Cardiac muscle cell (in vitro differentiated cells and primary cell): ENCODE measurements at places on chromosomes 12 and 14.

DNA sequence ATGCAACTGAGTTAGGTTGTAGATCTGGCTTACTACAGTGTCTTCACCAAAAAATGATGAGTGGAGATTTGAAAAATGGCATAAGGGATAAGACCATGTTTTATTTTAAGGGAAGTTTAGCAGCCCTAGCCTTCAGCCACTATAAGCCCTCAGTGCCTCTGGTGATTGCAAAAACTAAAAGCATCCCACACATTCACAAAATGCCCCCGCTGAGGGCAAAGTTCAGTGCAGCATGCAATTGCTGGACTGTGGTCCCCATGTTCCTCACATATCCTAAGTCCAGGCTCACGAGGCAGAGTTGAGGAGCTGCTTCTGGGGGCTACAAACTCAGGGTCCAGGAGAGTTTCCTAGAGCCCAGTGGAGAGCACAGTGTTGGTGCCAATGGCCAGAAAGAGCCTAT lies 29.6 kb upstream of the NCOR2 start:
- no peak for DNase-seq

- no peak for DNase-seq
Measured at GRCh38 chr12:8157484-8158198, 826 bp downstream of the ZNF705A start.

DNA sequence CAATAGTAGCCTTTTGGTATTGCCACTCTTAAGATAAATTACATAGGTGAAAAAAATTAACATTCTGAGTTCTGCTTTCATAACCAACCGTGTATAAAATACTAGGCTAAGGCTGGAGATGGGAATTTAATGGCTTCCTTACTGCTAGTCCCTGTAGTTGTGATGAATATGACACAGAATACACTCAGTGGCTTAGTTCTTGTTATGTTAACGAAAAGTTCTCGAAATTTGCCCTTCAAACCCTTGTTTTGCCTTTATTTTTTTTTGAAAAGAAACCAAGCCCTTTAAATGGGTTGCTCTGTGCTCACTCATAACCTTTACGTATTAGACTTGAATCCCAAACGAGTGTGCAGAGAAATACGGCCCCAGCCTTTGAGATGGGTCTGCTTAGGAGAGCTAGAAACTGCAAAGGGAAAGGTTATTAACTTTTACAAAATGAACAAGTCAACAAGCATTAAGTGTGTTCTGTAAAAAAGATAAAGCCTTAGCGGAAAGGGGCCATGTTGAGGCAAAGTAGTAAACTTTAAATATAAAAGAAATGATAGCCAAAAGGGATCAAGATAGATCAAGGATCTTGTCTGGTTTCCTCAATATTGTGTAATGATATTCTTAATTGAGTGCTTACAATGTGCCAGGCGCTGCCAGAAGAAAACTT lies 1.7 kb downstream of the NUDT4 start:
- no peak for DNase-seq

DNA sequence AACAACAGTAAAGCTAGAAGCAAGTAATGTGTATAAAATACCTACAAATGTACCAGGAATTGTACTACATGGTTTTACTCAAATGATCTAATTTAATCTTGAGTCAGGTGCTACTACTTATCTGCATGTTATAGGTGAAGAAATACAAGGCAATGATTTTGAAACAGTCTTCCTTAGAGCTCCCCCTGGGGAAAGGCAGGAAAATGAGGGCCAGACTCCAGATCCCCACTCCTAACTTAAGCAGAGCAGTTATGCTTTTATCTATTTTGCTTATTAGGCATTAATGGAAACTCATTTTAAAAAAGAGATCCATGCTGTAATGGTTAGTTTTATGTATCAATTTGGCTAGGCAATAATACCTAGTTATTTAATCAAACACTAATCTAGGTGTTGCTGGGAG lies 109.3 kb upstream of the CPSF6 start:
- DNase-seq = peak; percentile 27

- peak; percentile 34 for DNase-seq
Measured at GRCh38 chr12:101697930-101698799, 725 bp downstream of the CHPT1 start.

GRCh38 chr12:86777325-86777724 lies 521.1 kb upstream of the MGAT4C start:
- peak; percentile 19 for DNase-seq

DNA sequence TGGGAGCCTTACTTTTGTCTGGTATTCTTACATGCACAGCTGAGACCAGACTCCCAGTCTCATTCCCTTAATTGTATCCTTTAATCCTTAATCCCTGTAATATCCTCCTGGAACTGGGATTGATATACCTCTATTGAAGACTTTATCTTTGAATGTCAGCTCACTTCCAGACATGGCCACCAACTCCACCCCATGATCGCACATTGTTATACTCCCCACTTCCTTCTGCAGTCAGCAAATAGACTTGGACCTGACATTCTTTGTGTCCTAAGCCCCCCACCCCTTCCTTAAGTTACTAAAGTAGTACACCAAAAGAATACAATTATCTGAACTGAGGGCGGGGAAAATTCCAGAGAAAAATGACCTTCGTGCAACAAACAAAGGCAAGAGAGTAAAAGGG lies 8.6 kb upstream of the OSBPL8 start:
- no peak for DNase-seq

- DNase-seq = no peak
Measured at GRCh38 chr12:65275627-65276026, 2.9 kb upstream of the MSRB3 start.

DNA sequence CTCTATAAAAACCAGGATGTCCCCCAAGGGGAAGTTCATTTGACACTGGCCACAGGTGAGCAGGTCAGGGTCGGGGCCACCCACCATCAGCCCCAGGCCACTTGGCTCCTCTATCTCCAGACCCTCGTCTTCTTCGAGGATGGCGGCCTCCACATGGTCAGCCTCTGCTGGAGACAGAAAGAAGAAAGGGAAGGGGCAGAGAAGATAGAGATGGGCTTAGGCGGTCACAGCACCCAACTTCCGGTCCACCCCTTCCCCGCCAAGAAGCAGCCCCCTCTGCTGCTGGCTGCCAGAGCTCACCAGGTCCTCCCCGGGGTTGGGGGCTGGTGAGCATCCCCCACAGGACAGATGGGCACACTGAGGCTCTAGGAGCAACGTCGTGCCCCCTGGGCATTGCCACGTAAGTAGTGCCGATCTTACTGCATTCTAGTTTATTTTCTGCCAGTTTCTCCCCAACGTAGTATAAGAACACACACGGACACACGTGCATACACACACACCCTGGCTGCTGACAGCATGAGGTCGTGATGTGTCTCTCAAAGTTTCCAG lies 14.2 kb downstream of the BCL11B start:
- DNase-seq = no peak

GRCh38 chr12:122205053-122205925 lies 1.8 kb downstream of the B3GNT4 start:
- no peak for DNase-seq

DNA sequence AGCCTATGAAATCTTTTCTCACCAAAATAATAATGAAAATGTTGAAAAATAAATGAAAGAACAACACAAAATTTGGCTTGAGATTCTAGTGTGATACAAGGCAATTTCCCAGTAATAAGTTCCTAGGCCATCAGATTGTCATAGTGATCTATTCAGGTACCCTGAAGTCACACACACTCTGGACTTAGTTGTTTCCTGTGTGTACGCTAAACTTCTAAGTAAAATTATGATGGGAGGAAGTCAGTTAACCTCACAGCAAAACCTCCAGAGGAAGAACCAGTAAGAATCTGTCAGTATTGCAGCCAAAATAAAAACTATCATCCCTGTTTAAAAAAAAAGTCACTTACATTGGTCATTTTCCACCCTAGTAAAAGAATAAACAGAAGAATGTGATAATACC lies 81.9 kb downstream of the DBX2 start:
- no peak for DNase-seq

GRCh38 chr12:78441737-78442453 lies 422.7 kb upstream of the SYT1 start:
- no peak for DNase-seq

DNA sequence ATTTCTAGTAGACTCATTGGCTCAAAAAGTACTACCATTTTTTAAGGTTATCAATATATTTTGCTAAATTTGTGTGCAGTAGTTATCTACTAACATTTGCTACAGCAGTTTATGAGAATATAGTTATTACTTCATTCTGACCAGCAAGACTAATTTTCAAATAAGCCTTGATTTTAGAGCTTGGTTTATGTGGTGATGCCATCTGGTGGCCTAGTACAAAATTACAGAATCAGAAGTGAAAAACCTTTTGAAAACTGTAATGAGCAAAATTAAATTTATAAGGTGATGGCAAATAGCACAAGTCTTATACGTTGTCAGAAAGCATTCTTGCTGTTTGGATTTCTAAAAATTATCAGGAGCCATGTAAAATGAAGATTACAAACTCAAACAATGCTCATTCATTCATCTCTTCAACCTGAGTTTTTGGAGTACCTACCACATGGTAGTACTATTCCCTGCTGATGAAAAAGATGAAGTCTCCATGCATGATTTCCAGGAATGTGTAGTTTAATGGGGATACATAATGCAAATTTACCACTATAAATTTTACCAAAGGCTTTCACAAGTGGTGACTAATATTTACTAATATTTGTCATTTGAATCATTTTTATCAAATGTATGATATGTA lies 51.0 kb downstream of the MAGOHB start:
- peak; percentile 40 for DNase-seq

DNA sequence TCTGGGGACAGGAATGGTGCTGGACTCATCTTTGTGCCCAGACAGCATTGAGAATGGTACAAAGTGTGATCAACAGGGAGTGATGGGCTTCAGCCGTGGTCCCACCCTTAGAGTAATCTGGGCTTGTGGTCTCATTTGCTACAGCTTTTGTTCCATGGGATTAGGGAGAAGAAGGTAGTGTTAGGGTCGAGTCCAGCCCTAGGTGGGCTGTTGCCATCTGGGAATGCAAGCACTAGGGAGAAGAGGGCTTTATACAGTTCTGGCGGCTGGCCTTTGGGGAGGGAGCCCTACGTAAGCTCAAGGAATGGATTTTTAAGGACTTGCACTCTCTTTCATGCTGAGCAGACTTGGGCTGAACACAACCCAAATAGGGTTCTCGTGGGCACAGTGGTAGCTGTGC lies 4.9 kb downstream of the PLEKHG3 start:
- DNase-seq = no peak

DNA sequence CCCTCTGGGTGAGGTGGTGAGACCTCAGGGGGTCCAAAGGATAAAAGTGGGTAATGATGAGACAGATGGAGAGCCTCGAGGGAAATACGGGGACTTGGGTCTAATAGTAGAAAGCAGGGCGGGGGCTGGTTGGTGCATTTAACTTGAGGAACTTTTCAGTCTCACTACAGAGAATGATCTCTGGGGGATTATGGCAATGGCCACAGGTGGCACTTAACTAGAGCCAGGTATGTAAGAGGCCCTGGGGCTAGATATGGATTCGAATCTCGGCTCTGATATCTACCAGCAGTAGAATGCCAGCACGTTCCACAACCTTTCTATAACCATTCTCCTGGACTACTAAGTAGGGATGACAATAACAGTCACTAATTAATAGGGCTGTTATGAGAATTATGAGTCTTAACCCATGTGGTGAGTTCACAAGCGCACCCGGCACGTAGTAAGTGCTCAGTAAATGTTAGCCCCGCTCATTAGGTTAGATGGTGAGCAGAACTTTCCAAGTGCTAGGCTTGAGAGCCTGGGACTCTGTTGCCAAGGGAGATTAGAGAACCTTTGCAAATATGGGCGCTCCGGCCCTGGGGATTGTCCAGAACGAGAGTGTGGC lies 888 bp upstream of the PLXNC1 start:
- DNase-seq = no peak

DNA sequence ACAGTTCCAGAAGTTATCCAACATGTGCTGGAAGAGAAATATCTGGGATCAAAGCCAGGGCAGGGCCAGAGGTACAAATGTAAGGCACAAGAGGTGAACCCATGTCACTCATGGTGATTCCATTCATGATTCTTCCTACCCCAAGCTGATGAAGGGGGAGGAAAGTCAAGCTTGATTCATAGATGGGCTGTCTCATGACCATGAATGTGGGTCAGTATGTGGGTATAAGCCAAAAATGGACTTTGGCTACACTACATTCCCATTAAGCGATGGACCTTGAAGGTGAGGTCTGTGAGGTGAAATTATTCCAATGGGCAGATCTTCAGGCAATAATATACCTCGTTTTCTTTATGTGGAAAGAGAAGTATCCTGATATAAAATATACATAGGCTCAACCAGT lies 217.1 kb downstream of the BTG1 start:
- no peak for DNase-seq

DNA sequence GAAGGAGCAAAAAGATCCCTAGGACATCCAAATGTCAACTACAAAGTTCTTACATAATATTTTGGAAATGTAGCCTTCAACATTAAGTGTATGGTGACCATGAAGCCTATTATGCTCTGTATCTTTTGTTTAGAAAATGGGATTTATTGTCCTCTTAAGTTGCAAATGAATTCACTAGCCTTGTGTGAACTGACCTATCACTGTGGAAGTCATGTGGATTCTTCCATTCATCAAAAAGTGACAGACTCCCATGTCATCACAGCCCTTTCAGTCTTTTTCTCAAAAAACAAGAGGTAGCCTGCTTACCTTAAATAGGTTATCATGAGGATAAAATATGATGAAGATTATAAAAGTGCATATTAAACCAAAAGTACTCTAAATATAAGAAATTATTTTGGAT lies 179.9 kb downstream of the GRIP1 start:
- no peak for DNase-seq

DNA sequence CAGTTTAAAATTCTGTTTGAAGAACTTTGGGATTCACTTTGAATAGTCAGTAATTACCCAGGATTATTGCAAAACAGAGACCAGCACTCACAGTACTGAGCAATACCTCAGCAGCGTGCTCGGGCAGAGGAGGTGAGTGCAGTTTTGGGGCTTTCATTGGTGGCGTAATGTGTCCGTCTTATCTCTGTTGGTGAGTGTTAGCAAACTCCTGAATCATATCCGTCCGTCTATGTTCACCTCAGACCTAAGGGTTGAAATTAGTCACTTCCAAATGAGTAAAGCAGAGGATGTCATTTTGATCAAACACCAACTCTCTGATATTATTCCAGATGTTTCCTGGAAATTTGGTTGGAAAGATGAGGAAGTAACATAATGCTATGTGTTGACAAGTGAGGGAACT lies 82.8 kb downstream of the BORCS5 start:
- DNase-seq = no peak
